ENCODE measurements at places on chromosomes 2 and 18.

- no peak for DNase-seq
Observed at GRCh38 chr2:12318427-12319057, 398.2 kb upstream of the TRIB2 start.

DNA sequence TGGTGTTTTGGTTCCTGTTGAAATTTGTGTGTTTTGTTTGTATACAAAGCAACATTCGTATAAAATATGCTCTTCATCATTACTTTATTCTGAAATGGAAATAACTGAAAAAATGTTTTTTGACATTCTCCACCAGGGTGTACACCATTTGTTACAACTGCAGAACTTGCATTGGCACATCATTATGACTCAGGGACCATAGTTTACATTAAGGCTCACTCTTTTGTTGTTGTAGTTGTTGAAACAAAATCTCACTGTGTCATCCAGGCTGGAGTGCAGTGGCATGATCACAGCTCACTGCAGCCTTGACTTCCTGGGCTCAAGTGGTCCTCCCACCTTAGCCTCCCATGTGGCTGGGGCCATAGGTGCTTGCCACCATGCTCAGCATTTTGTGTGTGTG lies 676.6 kb downstream of the TDRD15 start:
- DNase-seq: no peak

- no peak for DNase-seq
Observed at GRCh38 chr18:25166113-25166512, 185.9 kb downstream of the ZNF521 start.

DNA sequence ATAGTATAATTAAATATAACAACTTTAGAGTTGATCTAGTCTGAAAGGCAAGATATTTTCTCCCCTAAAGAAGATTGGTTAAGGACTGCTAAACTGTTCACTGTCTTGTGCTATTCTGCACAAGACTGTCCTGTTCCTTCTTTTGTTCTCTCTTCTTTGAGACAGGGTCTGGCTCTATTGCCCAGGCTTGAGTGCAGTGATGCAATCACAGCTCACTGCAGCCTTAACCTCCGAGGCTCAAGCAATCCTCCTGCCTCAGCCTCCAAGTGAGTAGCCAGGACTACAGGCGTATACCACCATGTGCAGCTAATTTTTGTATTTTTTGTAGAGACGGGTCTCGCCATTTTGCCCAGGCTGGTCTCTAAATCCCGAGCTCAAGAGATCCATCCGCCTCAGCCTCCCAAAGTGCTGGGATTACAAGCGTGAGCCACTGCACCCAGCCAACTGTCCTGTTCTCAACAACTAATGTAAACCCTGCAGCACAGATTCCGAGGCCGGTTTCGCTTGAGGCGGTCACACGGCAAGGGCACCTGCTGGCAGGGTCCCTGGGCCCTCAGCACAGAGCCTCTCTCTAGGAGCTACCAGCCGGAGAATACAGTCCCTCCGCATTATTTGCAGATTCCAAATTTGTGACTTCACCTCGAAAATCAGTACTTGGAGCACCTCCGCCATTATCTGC lies 16.4 kb downstream of the PXDN start:
- DNase-seq: no peak

DNA sequence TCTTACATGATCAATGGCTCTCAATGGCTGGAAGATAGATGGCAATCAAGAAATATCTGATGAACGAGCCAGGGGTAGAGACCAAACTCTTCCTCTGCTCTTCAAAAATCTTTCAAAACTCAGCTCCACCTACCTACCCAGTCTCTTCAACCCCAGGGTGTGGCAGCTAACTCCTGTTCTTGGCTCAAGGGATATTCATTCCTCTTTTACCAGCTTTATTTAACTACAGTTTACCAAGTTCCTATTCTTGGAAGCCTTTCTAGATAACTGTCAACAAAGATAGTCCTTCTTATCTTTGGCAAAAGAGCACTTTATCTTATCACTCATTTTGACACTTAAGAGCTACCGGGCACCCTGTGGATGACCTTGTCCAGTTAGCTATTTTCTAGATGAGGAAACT lies 36.3 kb downstream of the EPHA4 start:
- no peak for DNase-seq
